Mammary epithelial cell (primary cell): ENCODE measurements at places on chromosomes 7 and 10. TPM values are rescaled to one million over a fixed set of nuclear protein-coding genes. Genes with fewer than 3 reads are reported as not detected.
A peak's percentile ranks its signal among the peaks of the same experiment; 100 is the strongest.

- no peak for DNase-seq
Observed at GRCh38 chr10:92695679-92696605, 6.2 kb downstream of the HHEX start.

The LBX1 gene
- total RNA-seq: 0.11 TPM in 1 of 2 replicates, not detected in the other

- peak; percentile 17 for DNase-seq
Observed at GRCh38 chr7:107147464-107148393, 21.1 kb upstream of the HBP1 start.

- no peak for DNase-seq
Observed at GRCh38 chr10:72851509-72851908, 42.0 kb upstream of the OIT3 start.

DNA sequence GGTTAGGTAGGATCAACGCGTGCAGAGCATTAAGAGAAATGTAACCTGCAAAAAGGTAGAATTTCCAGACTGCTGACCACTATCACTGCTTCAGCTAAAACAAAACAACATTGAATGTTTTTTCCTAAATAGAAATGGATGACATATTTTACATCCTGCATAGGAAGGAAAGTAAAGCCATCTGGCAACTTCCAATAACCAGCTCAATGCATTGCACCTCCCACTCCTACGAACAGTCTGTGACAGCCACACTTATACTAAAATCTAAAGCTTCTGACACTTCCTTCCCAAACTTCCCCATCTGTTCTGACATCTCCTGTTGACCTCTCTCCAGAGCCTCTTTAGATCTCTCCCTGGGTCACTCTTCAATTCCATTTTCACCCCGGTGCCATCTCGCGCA, 47.1 kb downstream of the NRCAM start:
- DNase-seq: no peak

DNA sequence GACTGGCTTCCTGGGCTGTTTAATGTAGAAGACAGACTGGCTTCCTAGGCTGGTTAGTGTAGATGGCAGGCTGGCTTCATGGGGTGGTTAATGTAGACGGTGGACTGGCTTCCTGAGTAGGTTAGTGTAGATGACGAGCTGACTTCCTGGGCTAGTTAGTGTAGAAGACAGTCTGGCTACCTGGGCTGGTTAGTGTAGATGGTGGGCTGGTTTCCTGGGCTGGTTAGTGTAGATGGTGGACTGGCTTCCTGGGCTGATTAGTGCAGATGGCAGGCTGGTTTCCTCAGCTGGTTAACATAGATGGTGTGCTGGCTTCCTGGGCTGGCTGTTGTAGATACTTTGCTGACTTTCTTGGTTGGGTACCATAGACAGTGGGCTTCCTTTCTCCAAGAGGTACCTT, 122.9 kb upstream of the PPP2R2D start:
- DNase-seq: no peak

GRCh38 chr7:1124816-1125602, 35.0 kb downstream of the ZFAND2A start:
- DNase-seq: no peak

The ATP6V0A4 gene
- total RNA-seq: 0.28 TPM in 1 of 2 replicates, not detected in the other

- no peak for DNase-seq
Observed at GRCh38 chr10:74406006-74406405, 255.0 kb downstream of the ADK start.

- DNase-seq: no peak
Observed at GRCh38 chr7:16350634-16351033, 70.7 kb downstream of the CRPPA start.

GRCh38 chr10:75547391-75548298, 116.2 kb downstream of the LRMDA start:
- DNase-seq: peak; percentile 67

- DNase-seq: no peak
Observed at GRCh38 chr10:113108194-113108835, 158.3 kb downstream of the TCF7L2 start.

DNA sequence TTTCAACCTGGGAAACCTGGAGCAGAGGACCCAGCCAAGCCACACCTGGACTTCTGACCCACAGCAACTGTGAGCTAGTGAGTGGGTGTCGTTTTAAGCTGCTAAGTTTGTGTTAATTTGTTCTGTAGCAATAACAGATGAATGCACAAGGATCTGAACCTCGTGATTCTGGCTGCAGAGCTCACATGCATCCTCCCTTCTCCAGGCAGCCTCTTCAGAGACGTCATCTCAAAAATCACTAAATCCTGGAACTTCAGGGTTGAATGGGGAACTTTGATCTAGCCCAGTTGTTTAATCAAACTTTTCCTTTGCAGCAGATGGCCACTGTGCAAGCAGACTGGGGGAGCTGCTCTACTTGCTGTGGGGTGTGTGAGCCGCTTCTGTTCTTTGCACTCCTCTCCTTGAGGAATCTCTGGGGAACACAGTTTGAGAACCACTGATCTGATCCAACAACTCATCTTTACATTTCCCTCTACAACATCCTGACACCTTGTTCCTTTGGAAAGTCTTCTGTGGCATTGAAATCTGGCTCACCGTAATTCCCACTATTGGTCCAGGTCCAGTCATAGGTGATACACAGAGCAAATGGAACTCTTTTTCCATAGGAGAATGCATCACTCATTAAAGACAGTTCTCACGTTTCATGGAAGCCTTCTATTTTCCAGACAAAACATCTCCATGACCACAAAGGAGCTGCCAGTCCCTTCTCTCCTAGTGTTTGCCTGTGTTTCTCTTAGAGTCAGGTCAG, 90.3 kb downstream of the CHN2 start:
- DNase-seq: no peak

- no peak for DNase-seq
Observed at GRCh38 chr7:149819141-149819960, 18.8 kb upstream of the ZNF862 start.

DNA sequence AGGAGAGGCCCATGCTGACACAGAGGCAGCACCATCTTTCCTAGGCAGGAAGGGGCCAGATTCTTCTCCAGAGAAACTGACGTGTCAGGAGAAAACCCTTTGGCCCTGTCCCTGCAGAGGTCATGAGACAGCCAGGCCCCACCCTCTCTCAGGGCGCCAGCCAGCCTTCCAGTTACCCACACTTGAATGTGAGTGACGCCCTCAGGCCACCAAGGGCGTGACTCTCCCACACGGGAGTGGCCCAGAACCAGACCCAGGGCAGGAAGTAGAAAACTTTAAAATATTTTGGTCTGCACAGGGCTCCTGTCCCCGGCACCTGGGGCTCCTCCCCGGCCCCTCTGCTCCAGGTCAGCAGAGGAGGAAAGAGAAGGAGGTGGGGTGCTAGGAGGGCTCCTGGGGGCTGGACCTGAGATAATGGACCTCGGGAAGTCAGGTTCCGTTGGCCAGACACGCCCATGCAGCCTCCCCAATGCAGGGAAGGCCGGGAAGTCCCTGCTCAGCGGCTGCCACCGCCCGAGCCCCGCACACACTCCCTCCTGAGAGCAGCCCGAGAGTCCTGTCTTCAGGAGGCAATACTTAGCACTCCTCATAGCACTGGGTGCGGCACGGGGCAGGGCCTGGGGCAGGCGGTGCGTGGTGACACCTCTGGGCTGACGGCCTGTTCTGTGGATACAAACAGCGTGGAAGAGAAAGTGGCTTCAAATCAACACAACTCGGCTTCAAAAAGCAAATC, 67.0 kb upstream of the CFAP46 start:
- DNase-seq: no peak
